ENCODE measurements at places on chromosomes 3 and 15.

- DNase-seq: no peak
Observed at GRCh38 chr3:67524046-67524445, 130.4 kb downstream of the SUCLG2 start.

GRCh38 chr3:81443457-81443782, 318.0 kb downstream of the GBE1 start:
- no peak for DNase-seq

DNA sequence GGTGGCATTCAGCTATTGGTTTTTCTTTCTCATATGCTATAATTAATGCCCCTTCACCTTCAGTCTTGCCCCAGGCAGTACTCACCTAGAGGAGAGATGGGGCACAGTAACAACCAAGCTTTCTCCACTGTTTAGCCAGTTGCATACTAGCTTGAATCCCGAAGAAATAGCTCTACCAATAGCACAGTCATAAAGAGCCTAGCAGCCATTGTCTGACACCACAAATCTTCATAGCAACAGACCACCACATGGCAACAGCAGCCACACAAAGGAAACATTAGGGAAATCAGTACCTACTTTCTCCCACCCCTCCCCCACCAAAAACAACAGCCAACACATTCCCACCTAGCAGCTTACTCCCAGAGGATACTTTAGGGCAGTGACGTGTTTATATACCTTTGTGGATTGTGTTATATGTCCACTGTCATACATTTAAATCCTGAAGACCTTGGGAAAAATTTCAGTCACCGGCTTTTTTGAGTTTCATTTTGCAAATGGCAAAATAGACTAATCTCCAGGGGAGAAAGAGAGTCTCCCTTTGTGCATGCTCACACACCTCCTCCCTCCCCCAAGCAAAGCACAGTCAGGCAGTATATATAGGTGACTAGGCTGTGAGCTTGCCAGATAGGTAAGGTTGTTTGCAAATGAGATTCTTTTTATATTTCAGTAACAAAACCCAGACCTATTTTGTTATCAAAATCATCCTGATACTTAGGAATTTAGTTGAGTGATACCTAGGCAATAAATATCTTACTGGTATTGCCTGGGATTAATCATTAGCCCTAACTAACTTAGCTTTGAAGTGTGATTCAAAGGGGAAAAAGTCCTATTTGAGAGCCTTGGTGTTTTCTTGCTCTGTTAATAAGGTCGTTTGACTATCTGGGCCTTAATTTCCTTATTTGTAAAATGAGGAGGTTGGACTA, 140.6 kb downstream of the RBPMS2 start:
- no peak for DNase-seq

DNA sequence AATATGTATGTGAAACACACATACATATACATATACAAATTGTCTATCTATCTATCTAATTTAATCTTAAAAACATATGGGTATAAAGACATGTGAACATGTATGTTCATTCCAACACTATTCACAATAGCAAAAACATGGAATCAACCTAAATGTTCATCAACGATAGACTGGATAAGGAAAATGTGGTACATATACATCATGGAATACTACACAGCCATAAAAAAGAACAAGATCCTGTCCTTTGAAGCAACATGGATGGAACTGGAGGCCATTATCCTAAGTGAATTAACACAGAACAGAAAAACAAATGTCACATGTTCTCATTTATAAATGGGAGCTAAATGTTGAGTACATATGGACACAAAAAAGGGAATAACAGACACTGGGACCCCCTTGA, 5.8 kb downstream of the CCR9 start:
- DNase-seq: no peak

GRCh38 chr3:122104515-122105194, 49.5 kb downstream of the CD86 start:
- DNase-seq: no peak

DNA sequence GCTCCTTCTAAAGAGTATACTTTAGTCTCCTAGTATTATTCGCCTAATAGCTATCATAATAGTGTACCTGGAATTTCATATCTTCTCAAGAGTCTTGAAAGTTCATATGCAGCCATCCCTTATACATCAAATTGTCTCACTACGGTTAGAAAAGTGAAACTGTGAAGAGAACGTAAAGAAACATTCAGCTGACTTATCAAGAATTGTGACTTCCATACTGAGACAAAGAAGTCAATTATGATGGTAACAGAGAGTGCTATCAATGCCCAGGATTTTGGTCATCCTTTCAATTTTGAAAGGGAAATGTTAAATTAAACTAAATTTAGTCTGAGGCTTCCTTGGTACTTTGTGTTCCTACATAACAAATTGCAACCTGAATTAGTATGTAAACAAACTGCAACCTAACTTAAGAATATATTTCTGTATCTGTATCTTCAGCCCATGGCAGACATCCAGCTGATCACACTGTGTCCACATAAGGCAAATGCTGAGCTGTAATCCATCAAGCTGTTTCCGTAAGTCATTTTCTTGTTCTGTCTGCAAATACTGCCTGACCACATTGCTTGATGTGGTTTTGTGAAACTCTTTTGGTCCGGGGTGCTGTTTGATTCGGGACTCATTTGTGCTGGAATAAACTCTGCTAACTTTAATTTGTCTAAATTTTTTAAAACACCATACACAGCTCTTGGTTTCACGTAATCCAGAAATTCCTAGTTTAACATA, 469.6 kb downstream of the SI start:
- no peak for DNase-seq

DNA sequence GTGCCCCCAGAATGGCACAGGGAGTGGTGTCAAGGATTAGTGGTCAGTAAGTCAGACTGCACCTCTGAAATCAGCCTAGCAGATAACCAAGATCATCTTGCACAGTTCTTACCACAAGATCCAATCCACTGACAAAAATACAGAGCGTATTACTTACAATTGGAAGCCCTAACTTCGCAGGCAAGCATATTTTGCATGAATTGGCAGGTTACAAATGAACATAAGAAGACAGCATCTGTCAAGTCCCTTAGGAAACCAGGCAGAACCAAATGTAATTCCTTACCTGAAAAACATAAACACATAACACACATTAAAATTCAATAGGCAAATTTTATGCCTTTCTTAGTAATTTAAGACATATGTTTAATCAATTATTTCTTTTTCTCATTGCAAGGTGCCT, 293.4 kb downstream of the MAGI1 start:
- DNase-seq: no peak

DNA sequence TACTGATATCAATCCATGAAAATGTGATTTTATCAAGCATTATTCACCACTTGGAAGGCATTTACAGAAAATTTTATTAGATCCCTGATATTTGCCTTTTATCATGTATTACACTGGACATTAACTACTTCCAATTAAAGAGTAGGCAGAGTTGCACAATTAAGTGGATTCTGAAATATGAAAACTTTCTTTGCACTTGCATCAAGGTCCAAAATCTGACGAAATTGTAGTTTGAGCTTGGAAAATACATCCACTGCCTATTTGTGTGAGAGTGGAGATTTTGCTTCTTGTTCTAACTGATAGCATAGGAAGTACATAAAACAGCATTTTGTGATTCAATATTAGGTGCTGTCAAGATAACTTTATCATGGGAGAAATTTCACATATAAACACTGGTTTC, 49.6 kb upstream of the SLC12A8 start:
- no peak for DNase-seq

DNA sequence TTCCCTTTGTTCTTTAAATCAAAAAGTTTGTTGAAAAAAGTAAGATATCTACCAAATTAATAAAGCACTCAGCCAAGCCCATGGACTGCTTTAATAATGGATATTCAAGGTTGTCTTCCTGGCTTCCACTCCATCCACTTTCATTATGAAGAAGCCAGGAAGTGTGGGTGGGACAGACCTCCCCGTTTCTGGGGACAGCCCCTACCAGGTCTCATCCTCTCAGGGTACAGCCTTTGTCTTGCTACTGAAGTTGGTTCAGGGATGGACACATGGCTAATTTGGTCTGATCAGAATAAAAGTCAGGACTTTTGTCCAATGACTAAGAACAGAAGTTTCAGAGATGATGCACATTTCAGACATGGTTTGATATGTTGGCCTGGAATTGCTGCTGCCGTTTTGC, 32.6 kb downstream of the CCNB2 start:
- DNase-seq: no peak

GRCh38 chr3:178140531-178141304, 395.5 kb upstream of the KCNMB2 start:
- DNase-seq: no peak

- peak; percentile 51 for DNase-seq
Observed at GRCh38 chr15:52010633-52011595, 8.1 kb upstream of the MAPK6 start.

- no peak for DNase-seq
Observed at GRCh38 chr3:6771171-6771570, 89.7 kb upstream of the GRM7 start.

DNA sequence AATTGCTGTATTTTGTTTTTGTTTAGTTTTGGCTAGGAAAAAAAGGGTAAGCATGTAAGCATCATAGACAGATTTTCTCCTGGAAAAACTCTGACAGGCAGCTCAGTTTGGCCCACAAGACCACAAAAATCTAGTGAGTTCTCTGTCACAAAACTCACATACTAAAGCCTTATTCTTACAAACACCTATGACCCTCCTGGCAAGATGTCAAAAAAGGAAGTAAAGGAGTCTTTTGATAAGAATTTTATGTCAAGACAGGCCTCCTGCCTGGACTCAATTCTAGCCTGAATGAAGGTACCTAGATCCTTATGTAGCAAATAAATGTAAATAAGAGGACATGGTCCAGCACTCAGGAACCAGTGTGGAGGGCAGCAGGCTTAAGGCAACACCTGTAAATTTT, 668.3 kb upstream of the ZNF385D start:
- no peak for DNase-seq

- DNase-seq: no peak
Observed at GRCh38 chr3:57928511-57928910, 79.7 kb upstream of the FLNB start.

- no peak for DNase-seq
Observed at GRCh38 chr3:179402963-179403362, 48.3 kb downstream of the GNB4 start.

GRCh38 chr3:46866720-46867549, 3.7 kb upstream of the MYL3 start:
- DNase-seq: no peak

DNA sequence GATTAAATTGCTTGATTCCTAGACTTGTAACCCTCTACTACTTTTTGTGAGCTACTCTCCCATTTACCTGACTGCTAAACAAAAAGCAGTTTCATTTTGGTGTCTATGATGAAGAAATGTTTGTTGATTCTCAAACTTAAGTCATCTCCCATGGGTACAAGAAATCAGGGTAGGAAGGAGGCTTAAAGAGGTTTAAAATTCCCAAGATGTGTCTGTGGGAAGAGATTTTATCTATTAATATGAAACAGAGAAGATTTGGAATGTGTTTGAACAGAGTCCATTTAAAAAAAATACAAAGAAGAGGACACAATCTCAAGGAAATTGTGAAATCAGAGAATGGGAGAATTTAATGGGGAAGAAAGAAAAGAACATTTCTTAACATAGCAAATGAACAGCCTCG, 14.8 kb downstream of the P3H2 start:
- no peak for DNase-seq

GRCh38 chr3:14253707-14254382, 75.2 kb downstream of the LSM3 start:
- DNase-seq: no peak

DNA sequence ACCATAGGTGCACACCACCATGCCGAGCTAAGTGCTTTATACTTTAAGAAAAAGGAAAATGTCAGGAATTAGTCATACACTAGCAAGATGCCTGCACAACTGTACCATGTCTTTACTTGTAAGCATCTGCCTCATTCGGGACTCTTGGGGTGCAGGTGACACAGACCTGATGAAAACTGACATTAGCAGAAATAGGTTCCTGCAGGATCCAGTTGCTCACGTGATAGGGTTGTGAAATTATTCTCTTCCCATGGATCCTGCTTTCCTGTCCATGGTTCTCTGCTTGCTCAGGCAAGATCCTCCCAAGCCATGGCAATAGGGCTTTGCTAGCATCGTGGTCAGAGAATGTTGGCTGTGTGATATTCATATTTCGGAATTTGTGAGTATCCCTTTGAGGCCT, 10.2 kb upstream of the LHFPL4 start:
- DNase-seq: no peak

- DNase-seq: no peak
Observed at GRCh38 chr3:195405651-195406050, 37.2 kb downstream of the ACAP2 start.

DNA sequence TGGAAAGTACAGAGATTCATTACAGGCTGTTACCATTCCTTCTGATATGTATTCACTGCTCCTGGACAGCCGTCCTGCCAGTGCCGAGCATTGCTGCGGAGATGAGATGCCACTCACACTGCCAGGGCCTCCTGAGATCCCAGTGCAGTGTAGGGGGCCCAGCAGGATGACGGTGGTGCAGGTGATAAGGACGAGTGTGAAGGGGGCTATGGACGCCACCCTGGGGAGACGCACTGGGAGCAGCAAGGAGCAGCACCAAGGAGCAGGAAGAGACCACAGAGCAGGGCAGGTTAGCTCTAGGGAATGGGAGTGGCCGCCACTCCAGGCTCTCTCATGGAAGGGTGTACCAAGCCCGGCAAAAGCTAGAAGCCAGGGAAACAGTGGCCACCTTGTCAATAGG, 4.0 kb upstream of the KLF15 start:
- DNase-seq: no peak

DNA sequence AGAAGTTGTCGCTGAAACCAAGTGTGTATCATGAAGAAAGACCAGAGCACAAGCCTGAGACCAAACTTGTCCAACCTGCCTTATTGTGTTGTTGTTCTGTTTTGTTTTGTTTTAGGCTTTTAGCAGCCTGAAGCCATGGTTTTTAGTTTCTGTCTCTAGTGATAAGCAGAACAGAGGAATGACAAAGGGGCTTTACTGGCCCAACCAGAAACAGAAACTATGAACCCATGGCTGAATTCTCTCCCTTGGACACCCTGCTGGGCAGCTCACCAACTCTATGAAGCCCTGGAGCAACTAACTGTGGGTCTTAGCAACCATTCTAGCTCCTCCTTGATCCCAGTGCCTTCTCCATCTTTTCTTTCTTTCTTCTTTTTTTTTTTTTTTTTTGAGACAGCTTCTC, 30.3 kb downstream of the HCLS1 start:
- DNase-seq: no peak

- peak; percentile 48 for DNase-seq
Observed at GRCh38 chr3:66052721-66053549, 14.2 kb upstream of the MAGI1 start.

GRCh38 chr3:106170636-106171035, 301.8 kb upstream of the CBLB start:
- no peak for DNase-seq

DNA sequence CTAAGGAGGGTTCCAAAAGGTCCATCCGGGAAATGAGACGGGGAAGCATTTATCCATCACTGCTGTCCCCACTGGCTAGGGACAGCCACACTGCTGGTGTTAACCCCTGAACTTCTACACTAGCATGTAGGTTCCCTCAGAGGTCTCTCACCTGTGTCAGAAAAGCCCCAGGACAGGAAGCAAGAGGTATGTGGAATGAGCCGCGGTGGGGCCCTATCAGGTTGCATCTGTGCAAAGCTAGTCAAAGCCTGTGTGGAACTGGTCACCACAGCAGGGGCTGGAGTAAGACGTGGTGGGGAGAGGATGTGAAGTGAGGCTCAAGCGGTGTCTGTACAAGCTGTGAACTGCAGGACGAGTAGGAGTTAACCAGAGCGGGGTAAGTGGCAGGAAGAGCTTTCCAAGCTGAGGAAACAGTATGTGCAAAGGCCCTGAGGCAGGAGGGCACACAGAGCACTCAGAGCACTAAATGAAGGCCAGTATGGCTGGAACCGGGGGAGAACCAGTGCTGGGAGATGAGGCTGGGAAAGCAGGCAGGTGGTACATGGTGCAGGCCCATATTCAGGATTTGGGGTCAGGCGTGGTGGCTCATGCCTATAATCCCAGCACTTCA, 57.8 kb downstream of the MEGF11 start:
- no peak for DNase-seq
